ENCODE measurements at places on chromosomes 12 and 14.
A peak's percentile ranks its signal among the peaks of the same experiment; 100 is the strongest.

DNA sequence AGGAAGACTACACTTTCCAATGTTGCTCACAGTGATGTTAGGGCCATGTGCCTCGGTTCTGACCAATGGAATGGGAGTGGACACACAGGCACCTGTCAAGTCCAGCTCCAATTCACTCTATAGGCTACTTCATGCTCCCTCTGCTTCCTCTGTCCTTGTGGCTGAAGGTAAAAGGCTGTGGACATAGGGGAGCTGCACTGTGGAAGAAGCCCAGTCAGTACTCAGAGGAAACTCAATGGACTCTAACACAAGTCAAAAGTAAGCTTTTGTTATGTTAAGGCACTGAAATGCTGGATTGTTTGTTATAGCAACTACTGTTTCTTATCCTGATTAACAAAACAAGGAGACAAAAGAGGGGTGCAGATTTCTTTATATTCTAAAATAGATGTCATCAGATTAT, 278.2 kb downstream of the BCL11B start:
- no peak for DNase-seq

DNA sequence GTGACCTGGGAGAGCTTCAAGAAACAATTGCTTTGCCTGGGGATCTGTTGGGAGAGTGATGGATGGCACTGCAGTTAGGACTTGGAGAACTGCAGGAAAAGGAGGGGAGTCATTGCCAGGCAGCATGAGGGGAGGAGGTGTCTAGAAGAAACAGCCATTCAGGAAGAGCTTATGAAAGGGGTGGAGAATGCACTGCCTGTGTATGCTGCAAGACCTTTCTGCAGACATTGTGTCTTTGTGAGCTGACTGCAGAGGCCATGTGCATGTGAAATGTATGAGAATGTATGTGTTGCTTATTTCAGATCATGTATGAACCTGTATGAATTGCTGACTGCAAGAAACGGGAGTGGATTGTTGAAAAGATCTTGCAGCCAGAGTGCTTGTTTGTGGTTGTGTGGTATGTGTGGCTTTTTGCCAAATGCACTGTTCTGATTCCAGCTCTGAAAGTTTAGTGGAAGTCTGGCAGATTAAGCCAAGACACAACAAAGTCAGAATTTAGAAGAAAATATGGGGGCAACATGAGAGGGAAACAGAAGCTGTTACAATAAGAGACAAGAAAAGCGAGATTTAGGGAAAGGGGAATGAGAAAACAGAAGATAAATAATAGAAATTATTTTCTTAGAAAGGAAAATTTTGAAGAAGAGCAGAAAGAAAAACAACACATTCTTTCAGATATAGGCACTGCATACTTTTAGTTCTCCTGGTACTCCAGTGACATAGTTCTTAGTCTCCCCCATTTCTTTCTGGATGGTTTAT, 9.8 kb upstream of the RIMKLB start:
- DNase-seq = no peak

DNA sequence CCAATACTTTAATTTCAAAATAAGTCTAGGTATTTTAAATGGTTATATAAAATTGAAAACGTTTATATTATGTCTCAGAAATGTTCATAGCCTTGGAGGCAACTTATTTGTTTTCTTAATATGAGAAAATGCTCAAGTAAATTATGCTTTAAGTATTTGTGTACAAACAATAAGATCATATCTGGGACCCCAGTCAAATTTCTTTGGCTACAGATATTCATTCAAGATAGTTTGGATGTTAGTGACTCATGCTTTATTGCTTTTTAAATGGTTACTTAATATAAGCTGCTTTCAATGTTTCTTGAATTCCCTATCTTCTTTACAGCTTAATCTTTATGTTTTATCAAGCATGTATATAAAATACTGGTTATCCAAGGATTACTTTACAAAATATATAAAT, 291.3 kb downstream of the KCNC2 start:
- no peak for DNase-seq

DNA sequence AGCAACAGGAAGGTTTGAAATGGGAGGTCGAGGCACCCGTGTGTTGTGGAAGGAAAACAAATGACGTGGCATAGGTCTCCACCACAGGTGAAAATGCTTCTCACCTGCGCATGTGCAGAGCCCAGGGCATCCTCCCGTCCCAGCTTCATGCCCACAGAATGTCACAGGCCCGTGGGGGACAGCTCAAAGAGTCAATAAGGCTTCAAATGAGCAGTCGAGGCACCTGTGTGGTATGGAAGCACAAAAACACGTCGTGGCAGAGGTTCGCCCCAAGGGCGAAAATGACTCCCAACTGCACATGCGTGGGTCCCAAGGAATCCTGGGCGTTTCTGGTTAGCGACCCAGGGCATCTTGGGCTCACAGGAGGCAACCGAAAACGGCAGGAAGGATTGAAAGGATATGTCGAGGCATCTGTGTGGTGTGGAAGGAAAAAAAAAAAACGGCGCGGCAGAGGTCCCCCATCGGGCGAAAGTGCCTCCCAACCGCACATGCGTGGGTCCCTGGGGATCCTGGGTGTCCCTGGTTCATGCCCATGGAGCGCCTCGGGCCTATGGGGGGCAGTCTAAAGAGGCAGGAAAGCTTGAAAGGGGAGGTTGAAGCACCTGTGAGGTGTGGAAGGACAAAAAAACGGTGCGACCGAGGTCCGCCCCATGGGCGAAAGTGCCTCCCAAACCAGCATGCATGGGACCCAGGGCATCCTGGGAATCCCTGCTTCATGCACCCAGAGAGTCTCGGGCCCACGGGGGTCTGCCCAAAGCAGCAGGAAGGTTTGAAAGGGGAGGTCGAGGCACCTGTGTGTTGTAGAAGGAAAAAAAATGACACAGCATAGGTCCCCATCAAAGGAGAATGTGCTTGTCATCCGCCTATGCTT, 578.5 kb downstream of the ALG10 start:
- no peak for DNase-seq

- DNase-seq = no peak
Measured at GRCh38 chr12:125185311-125185739, 120.1 kb downstream of the AACS start.

DNA sequence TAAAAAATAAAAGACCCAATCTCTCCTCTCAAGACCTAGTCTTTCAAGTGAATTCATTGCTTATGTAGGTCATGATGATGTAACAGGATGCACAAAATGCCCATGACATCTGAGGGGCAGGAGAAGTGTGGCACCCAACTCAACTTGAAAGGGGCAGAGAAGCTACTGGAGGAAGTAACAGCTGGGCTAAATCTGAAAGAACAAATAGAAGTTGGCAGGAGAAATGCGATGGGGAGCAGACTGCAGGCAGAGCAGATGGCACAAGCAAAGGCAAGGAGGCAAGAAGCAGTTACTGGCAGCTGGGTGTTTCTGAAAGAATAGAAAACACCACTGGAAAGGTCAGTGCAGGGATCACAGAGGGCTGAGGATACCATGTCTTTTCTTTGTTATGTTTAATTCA, 14.6 kb downstream of the SLC38A4 start:
- no peak for DNase-seq

GRCh38 chr12:21911832-21912231, 29.4 kb downstream of the ABCC9 start:
- DNase-seq = no peak

DNA sequence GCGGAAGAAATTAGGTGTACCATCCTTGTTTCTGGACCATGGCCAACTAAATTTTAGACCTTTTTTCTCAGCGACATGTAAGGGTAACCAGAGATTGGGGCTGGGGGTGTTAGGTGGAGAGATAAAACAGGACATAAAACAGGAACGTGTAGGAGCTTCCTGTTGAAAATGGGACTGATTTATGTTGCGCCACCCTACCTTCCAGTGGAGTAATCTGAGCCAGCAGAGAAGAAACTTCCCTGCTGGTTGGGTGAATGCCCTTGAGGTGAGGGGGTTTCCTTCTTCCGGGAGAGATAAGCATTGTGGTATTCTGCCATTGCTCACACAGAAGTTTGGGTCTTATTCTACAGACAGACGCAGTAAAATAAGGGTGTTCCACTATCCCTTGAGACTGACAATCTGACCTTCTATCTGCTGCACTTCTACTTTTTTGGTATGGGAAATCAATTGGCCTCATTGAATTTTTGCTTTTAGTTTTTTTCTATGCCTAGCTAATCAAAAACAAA, 417.6 kb downstream of the PCNX1 start:
- DNase-seq = peak; percentile 16

GRCh38 chr14:81855007-81855406, 321.4 kb upstream of the SEL1L start:
- DNase-seq = no peak

GRCh38 chr12:108905725-108906124, 25.8 kb downstream of the DAO start:
- DNase-seq = no peak

DNA sequence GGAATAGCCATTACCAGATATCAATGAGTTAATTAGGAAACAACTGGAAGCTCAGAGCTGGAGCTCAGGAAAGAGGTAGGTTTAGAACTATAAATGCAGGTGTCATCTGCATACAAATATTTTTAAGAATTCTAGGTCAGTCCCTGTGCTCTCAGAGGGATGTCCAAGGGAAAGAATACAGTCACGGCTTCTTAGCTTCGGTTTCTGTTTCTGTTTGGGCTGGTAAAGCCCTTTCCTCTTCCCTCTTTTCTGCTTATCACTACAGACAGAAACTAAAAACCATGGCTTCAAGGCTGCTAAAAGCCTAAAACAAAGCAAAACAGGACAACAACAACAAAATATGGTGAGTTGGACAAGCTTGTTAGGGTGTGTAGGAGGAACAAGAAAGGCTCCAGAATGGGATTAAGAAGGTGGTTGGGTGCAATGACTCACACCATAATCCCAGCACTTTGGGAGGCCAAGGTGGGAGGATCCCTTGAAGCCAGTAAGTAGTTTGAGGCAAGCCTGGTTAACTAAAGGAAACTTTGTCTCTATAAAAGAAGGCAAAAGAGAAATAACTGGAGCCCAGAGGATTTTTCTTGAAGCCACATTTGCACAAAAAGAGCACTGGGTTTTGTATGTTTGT, 113.0 kb downstream of the SEC23A start:
- no peak for DNase-seq

DNA sequence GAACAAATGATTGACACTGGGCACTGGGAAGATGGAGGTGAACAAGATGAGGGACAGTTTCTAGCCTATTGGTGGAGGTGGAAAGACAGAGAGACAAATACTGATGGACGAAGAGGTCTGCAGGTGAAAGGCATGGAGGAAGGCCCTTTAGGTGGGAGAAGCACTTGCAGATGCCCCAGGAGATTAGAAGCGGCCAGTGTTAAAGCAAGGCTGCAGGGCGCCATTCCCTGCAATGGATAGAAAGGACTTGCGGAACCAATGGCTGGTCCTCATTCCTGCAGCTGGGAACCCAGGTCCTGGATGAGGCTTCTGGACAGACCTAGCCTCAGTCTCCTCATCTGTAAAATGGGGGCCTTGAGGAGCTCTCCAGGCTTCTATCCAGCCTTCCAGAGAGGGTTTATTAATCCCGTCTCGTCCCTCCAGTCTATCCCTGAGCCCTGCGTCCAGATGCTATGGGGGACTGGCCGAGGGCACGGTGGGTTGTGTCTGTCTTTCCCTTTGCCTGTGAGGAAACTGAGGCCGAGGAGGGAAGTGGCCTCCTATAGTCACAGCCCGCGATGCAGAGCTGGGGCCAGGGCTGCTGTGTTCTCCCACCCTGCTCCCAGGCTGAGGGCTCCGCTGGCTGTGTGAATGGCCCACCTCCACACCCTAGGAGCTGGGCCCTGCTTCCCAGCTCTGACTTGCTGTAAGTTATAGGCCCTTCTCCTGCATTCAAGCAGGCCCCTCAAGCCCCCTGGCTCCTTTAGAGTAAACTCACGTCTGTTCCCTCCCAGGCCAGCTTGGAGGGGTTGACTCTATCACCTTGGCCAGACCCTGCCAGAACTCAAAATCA, 33.0 kb downstream of the CYP46A1 start:
- DNase-seq = no peak

DNA sequence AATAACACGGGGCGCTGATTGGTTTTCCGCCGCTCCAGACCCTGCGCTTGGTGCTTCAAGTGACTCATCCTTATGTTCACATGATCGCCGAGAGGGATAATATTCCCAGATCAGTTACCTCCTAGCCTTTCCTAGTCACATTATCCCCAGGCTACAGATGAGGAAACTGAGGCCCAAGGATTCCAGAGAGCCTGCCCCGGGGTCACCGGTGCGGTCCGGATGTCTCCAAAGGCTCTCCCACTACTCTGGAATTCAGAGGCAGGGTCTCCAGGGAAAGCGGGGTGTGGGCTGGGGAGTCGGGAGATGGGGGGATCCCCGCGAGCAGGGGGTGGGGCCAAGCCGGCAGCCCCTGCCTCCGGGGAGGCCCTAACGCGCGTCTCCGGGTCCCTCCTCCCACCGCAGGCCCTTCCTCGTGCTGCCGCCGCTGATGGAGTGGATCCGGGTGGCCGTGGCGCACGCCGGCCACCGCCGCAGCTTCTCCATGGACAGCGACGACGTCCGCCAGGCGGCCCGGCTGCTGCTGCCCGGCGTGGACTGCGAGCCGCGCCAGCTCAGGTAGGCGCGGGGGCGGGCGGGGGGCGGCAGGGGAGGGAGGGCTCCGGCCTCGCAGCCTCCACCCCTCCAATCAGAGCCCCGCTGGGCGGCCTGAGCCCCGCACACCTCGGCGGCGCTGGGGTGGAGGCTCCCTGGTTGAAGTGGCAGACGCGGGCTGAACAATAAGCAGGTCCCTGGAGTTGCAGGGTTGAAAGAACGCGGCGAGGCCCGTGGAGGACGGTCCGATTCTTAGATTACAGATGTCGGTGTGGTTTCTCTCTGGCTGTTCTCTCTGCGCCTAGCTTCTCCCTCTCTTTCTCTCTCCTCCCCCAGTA, 104.6 kb upstream of the PWP1 start:
- no peak for DNase-seq

- no peak for DNase-seq
Measured at GRCh38 chr14:56487090-56487667, 92.4 kb upstream of the TMEM260 start.

DNA sequence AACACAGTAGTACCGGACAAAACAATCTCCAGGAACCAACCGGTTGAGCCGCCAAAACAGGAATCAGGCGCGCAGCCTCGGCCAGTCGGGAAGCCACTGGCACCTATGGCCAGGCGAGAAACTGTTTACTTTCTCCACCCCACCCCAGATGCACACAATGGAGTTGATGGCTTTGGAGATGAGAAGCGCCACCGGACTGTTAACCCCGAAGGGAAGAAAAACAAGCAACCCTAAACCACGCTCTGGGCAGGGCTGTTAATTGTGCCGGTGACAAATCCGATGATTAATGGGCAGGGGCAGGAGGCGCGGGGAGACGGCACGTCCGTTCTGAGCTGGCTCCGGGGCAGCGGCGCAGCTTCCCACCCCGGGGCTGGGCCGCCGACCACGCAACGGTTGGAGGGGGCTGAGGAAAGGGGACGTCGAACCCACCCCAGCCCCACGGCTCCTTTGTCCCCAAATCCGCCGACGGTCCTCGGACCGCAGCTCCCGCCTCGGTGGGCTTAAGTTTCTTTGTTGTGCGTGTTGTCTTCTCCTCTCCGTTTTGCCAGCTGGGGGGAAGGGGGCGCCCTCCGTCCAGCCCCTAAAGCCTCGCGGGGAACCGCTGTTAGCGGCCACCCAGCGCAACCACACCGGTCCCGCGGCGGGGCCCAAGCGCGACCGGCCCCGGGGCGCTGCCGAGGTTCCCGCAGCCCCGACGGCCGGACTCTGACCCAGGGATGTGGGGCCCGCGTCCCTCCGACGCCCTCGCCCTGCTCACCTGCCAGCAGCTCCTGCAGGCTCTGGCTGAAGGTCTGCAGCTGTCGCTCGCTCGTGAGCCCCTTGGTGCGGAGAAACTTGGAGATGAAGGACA, 790 bp downstream of the BTG1 start:
- DNase-seq = peak; percentile 57

- no peak for DNase-seq
Measured at GRCh38 chr14:51527073-51527472, 124.6 kb upstream of the FRMD6 start.
